ENCODE measurements at places on chromosomes 4 and X.

DNA sequence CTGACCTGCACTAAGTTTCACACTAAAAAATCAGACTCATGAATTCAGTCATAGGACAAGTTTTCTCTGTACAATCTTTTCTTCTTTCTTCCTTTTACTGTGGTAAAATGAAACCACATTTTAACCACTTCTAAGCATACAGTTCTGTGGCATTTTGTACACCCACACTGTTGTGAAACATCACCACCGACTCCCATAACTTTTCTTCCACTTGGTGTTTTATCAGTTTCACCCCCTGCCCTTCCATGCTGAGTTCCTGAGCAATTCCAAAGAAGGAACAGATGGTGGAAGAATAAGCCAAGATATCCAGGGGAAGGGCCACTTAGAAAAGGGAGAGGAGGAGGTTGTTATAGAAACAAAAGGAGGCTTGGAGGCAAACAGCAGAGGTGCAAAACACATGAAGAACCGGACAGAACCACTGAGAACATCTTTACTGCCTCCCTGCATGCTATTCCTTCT, 22.6 kb downstream of the SLC25A4 start:
- no peak for DNase-seq

- peak; percentile 22 for DNase-seq
Observed at GRCh38 chrX:151151665-151152267, 24.6 kb upstream of the GPR50 start.

- DNase-seq, result no peak
Observed at GRCh38 chr4:101277671-101278070, 69.7 kb downstream of the PPP3CA start.

DNA sequence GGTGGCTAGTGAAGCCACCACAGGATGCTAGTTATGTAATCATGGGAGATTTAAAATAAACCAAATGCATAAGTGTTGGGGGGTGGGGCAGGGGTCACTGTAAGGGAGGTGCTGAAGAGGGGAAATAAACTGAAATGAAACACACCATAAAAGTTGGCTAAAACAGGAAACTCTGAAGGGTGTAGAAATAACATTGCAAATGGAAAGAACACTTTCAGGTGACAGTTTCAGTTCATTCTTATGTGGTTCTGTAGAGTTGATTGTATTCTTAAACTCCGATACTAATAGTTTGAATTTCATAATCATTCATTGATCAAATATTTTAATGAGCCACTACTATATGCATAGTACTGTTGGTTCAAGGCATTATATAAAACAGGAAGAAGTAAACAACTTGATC, 80.1 kb downstream of the HDAC8 start:
- DNase-seq, result no peak

GRCh38 chrX:40671126-40671525, 23.8 kb upstream of the CXorf38 start:
- DNase-seq, result no peak

GRCh38 chr4:144873226-144873990, 224.6 kb downstream of the ANAPC10 start:
- no peak for DNase-seq

- DNase-seq, result no peak
Observed at GRCh38 chr4:81049330-81049729, 18.8 kb downstream of the BMP3 start.

DNA sequence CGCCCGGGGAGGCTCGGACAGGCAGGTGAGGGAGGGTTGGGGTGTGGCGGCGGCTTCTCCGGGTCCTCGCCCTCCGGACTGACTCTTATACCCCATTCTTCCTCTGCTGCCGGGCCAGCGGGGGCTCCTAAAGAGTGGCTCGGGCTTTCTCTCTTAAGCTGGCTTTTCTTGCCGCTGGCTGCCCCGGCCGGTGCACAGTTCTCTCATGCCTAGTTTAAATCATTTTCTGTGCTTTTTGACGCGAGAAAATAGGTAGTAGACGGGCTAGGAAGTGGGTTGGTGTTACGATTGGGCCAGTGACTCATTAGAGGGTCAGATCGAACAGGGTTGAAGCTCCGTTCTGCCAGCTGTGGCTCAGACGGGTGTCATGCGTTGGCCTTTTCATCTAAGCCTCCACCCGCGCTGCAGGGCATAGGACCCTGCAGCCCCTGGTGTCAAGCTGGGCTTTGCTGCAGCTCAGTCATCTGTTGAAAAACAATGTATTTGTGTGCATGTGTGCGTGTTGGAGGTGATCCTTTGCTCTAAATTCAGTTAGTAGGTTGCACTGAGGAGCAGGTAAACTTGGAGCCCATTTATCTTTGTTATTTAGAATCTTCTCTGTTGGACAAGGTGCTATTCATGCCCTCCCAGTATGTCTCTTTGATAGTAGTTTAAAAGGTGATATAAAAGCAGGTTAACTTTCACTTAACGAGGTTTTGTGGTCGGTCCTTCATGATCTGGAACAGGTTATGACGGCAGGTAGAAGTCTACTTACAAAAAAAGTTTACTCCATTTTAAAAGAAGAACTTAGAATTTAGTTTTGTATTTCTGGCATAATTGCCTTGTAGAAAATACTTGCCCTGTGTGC, 802 bp downstream of the BMP2K start:
- DNase-seq, result peak; percentile 36

- no peak for DNase-seq
Observed at GRCh38 chr4:176333076-176333475, 13.3 kb downstream of the SPCS3 start.

GRCh38 chrX:13893826-13894225, 76.9 kb upstream of the GPM6B start:
- DNase-seq, result no peak

DNA sequence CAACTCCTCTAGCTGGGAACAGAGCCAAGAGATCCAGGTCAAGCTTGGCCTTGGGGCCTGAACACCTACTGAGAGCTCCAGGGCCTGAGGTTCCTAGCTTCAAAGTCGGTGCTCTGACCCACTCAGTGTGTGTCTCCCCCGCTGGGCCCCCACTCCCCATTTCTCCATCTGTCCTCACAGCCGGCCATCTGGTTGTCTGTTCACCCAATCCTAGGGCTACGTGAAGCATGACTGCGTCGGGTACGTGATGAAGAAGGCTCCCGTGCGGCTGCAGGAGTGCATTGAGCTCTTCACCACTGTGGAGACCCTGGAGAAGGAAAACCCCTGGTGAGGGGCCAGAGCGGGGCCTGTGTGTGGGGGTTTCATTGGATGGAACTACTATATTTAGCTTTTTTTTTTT, 12.3 kb downstream of the USP11 start:
- DNase-seq, result no peak

DNA sequence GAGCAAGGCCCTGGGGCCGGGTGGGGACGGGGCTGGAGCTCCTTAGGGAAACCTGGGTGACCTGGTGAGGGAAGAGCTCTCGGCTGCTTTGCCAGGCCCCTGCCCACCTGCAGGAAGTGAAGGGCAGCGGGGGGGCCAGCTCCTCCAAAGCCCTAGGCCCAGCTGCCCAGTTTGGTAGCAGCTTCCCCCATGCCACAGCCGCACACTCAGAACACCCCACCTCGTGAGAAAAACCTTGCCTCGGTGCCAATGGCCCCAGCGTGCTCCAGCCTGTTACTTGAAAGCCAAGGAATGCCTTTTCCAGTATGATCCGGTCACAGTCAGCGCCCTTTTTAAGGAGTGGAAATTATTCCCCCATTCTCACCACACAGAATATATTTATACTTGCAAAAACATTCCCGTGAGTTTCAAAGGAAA, 38.3 kb downstream of the ACOX3 start:
- DNase-seq, result no peak

DNA sequence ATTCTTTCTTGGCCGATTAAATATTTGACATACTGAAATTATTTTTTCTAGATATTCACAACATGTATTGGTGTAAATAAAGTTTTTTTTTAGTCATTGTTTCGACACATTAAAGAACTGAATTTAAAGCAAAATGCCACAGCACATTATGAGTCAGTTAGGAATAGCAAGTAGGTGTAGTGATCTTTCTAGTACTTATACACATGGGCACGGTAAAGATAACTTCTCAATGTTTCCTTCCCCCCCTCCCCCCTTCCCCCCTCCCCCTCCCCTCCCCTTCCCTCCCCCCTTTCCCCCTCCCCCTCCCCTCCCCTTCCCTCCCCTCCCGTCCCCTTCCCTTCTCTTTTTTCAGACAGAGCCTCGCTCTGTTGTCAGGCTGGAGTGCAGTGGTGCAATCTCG, 1269.9 kb downstream of the ADGRL3 start:
- DNase-seq, result no peak

DNA sequence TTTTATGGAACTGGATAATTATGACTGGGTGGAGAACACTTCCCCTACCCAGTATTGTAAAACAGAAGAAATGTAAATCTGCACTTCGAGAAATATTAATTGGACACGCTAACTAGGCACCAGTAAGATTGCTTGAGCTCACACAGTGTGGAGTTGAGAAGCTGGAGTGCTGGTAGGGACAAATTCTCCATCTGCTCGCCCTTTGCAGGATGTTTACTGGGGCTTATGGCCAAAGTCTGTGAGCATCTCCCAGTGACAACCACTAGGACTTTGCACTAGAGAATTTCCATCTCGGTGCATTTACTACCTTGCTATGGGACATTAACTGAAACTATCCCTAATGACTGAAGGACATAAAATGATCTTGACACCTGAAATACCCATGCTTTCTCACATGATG, 33.7 kb upstream of the GPR34 start:
- no peak for DNase-seq

- DNase-seq, result no peak
Observed at GRCh38 chr4:17502756-17503155, 9.1 kb downstream of the QDPR start.

- DNase-seq, result peak; percentile 33
Observed at GRCh38 chr4:165464813-165465381, 86.1 kb downstream of the CPE start.

- DNase-seq, result peak; percentile 87
Observed at GRCh38 chr4:57504139-57504538, 394.0 kb upstream of the IGFBP7 start.

DNA sequence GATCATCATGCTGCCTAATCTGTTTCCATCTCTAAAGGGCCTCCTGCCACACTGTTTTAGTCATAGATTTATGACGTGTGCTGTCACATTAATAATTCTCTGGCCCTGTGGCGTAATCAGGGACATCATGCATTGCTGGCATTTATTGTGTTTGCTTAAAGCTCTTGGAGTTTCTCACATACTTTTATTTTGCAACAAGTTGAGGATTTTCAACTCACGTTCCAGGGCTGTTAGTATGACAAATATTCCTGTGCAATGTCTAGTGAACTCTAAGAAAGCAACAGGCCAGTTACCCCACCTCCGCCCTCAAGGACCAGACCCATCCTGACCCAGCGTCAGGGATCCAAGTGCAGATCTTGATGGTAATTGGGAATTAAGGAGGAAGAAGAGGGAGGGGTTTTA, 7.8 kb upstream of the PIGA start:
- DNase-seq, result no peak

- no peak for DNase-seq
Observed at GRCh38 chr4:169267070-169267469, 3.7 kb downstream of the SH3RF1 start.

- no peak for DNase-seq
Observed at GRCh38 chrX:37603938-37604409, 32.5 kb downstream of the LANCL3 start.

GRCh38 chrX:13059637-13060499, 15.4 kb upstream of the FAM9C start:
- DNase-seq, result no peak

- DNase-seq, result no peak
Observed at GRCh38 chrX:129433945-129434344, 89.3 kb downstream of the SMARCA1 start.

DNA sequence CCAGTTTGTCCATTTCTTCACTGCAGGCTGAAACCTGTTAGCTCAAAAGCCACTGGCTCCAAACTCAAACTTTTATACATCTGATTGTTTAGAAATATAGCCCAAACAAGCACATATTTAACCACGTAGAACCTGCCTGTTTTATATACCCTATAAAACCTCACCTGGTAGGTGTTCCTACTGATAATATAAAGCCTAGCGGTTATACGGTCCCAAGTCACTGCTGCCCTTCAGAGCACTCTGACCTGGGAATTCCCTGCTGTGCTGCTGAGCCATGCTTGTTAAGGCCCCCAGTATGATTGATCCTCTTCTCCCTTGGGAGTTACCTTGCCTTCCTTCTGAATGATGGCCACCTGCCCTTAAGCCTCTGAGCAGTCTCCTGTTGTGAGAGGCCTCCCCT, 432.8 kb upstream of the LCORL start:
- no peak for DNase-seq

GRCh38 chr4:55125763-55126541, 557 bp upstream of the KDR start:
- DNase-seq, result no peak

- DNase-seq, result no peak
Observed at GRCh38 chr4:45078201-45078600, 351.8 kb upstream of the GNPDA2 start.

- DNase-seq, result no peak
Observed at GRCh38 chr4:111957997-111958396, 187.3 kb upstream of the FAM241A start.

- no peak for DNase-seq
Observed at GRCh38 chr4:25843340-25844097, 19.3 kb downstream of the SEL1L3 start.

DNA sequence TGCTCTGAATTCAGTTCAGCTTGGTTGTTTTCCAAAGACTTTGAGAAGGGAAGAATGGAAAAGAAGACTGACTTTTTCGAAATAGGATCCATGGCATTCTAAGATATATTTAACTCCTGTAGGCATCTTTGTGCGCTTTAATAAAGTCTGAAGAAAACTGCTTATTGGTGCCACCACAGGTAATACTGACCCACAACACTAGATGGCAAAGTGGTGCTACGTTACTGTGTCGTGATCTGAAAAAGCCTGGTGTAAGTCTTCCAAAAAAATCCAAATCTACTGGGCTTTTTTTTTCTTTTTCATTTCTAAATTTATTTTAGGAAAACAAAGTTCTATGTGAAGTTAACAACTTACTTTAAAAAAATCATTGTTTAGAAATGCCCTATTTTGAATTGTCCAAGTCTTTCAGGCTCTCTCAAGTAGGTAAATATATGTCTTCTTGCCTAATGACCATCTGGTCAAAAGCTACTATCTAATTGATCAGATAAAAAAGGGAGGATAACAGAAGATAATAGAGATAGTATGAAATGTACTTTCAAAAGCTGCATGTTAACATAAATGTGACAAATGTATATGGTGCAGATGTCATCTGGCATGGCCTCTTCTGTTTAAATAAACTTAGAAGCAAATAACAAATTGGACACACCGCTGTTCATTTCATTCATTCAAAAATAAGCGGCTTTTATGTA, 47.0 kb upstream of the MID1IP1 start:
- peak; percentile 15 for DNase-seq

DNA sequence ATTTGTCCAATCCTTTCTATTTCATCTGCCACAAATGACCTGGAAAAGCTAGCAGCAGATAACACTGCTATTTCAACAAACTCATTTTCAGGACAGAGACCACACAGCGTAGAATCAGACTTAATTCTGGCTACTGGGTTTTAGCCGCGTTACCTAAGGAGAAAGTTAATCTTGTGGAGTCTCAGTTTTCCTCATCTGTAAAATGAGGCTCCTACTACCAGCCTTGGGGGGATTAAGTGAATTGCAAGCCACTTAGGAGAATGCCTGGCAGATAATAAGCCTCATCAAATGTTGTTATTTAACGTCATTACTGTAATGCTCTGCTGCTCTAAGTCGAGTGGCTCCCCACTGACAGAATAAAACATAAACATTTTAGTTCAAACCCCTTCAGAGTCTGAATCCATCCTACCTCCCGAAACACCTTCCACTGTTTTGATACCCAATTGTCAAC, 1.4 kb downstream of the CCNI start:
- no peak for DNase-seq

All from COR-L47 (cell line).